ENCODE measurements at places on chromosomes 6 and 20.

- no peak for DNase-seq
These were observed 603.9 kb upstream of the SLC35B3 start for GRCh38 chr6:9039258-9039657.

DNA sequence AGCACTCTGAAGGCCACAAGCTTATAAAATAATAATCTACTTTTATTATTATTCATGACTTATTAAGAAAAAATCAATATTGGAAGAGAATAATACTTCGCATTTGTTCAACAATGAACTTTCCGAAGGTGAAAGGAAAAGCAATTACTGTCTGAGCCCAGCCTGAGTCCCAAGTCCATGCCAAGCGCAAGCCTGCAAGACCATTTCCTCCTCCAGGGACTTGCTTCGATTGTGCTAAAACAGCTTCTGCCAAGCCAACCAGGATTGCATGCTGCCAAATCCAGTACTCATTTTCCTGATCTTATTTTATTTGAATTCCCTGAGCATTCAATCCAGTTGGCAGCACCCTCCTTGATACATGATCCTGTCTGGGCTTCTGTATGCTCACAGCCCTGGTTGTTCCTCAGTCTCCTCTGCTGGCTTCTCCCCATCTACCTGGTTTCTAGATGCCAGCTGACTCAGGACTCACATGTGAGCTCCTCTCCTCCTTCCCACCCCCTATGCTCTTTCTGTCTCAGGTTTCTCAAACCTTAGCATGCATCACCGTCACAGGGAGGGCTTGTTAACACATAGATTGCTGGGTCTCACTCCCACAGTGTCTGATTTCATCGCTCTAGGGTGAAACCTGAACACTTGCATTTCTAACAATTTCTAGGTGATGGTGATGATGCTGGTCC is 55.9 kb upstream of the PSMF1 start:
- no peak for DNase-seq

DNA sequence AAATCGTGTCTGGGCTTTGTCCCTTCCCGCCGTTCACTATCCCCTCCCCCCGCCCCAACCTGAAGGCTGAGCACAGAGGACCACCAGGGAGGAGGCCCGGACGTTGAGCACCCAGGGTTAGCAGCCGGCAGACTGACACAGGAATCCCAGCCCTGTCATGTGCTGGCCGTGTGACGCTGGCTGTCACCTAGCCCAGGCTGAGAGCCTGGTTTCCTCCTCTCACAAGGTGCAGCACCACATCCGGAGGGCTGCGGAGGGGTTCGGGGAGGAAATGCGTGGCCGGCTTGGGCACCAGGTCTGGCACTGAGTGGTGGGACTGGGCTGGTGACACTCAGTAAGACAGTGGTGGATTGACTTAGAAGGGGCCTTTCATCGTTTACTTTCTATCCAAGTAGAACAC is 4.6 kb upstream of the LSM14B start:
- DNase-seq, result peak; percentile 58

DNA sequence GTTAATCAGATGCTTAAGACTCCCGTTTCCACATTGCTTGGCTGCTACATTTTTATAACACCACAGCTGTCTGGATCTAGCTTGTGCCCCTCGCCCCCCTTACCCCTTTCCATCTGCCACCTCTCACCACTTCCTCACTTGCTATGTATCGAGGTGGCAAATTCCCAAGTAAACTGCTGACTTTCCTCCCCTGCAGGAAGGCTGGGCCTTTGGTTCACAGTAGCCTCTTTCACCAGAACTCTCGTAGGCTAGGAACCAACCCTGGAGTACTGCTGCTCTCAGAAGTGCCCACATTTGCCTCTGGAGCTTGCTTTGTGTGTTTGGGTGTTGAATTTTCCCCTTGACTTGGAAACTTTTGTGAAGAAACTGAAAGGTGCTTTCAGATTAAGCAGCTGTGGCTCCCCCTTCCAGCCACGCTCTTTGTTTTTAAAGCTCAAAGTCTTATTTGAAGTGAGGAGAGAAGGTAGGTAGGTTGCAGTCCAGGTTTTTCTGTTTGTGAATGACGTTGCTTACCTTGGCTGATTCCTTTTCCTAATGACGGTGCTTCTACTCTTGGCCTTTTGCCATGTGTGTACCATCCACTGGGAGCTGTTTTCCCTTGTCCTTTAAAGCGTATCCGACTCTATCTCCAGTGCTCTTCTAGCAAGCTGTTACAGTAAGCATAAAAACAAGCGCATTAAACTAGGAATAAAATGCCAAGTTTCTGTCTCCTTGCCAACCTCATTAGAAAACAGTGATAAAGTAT is 90.4 kb downstream of the CARMIL1 start:
- DNase-seq, result no peak

- DNase-seq, result no peak
These were observed 1.3 kb downstream of the TSPYL1 start for GRCh38 chr6:116278481-116278829.

GRCh38 chr6:97009781-97010492 is 85.4 kb downstream of the KLHL32 start:
- no peak for DNase-seq

DNA sequence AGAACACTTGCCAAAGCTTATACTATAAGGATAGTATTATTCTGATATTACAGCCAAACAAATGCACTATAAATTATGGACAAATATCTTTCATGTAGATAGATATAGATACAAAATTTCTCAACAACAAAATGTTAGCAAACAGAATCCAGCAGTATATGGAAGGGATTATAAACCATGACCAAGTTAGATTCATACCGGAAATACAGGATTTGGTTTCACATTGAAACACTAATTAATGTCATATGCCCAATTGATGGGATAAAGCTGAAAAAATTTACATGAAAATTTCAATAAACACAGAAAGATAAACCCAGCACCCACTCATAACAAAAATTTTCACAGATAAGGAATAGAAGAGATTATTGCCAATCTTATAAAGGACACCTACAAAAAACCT is 770.3 kb upstream of the SLC35B3 start:
- DNase-seq, result no peak

- no peak for DNase-seq
These were observed 61.8 kb downstream of the GCNT2 start for GRCh38 chr6:10582774-10583508.

DNA sequence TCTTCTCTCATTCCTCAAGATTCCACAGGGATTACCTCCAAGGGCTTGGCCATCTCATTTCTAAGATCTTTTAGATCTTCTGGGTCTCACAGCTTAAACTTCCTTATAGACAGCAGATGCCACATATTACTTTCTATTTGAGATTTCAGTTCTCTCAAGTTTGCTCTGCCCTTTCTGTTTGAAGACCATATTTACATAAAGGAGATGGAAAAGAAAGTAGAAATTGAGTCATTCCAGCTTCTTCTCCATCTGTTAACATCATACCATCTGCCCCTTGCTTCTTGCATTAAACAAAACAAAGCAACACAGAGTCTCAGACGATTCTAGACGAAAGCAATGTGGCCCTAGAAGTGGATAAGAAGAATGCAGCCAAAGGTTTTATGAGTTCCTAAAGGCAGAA is 203.4 kb downstream of the TTLL2 start:
- no peak for DNase-seq

DNA sequence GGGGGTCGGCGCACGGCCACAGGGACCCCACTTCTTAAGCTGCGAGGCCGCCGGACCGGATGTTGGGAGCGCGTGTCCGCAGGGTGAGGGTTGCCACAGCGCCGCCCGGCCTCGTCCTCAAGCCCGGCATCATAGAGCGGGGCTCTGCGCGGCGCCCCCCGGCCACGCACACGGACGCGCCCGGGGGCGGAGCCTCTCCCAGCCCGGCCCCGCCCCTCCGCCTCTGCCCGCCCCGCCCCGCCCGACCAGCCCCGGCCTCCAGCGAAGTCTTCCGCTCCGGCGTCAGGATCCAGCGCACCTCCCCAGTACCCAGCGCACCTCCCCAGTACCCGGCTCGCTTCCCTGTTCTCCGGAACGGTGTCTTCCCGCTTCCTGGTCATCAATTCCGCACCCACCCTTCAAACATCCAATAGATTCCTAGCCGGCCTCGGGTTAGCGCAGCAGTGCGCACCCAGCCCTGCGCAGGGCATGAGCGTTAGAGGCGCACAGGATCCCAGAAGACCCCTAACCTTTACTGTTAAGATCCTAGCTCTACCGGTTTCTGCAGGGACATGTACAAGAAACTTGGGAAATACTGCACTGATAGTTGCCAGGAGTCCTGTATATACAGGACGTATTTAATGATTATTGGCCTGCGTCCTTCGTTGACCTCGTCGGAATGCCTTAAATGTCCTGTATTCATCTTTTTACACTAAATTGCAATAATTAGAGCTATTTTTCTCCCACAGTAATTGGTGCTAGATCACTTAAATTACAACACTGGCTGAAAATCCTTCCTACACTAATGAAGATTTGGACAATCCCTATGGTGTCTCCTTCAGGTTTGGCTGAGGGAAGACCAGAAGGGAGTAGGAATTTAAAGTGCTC is 535 bp upstream of the DNAAF9 start:
- DNase-seq, result peak; percentile 52

GRCh38 chr6:103723438-103724322 is 1136.0 kb downstream of the HACE1 start:
- no peak for DNase-seq

- no peak for DNase-seq
These were observed 517.5 kb downstream of the CDKAL1 start for GRCh38 chr6:21051777-21052176.

DNA sequence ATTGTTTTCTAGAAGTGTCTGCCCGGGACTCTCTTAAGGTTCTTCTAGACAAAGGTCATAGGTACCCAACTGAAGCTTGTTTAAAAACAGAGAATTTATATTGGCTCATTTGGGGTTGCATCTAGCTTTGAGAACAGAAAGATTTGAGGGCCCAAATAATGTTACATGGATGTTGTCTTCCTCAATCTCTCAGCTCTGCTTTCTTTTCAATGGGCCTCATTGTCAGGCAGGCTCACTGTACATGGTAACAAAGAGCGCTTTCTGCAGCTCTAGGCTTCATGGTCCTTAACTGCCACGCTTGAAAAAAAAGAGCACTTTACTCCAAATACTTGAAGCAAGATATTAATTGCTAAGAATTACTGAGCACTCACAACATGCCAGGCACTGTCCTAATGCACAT is 22.2 kb downstream of the NHLRC1 start:
- no peak for DNase-seq
